Naive thymus-derived CD8-positive, alpha-beta T cell (primary cell): ENCODE measurements at places on chromosomes 12 and 14.

DNA sequence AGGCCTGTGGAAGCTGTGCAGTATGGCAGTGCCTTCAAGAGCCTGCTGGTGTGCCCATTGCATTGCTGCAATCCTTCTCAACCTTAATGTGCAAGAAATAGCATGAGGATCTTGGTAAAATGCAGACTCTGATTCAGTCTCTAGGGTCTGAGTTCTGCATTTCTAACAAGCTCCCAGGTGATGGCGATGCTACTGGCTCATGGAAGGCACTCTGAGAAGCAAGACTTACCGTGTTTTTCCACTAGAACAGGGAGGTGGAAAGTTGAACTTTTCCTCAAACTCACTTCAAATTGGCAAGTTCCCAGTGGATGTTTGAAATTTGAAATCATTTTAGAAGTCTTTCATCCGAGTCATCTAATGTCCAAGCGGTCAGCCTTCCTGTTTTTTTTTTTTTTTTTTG is 55.5 kb downstream of the MYRFL start:
- H3K36me3 ChIP-seq = no peaks in the 10 kb centered on the region
- H3K4me1 ChIP-seq = peaks cover 4% of the 10 kb centered on the region
- no peak overlapping the region for H3K4me3 ChIP-seq
- no peak overlapping the region for H3K27ac ChIP-seq

DNA sequence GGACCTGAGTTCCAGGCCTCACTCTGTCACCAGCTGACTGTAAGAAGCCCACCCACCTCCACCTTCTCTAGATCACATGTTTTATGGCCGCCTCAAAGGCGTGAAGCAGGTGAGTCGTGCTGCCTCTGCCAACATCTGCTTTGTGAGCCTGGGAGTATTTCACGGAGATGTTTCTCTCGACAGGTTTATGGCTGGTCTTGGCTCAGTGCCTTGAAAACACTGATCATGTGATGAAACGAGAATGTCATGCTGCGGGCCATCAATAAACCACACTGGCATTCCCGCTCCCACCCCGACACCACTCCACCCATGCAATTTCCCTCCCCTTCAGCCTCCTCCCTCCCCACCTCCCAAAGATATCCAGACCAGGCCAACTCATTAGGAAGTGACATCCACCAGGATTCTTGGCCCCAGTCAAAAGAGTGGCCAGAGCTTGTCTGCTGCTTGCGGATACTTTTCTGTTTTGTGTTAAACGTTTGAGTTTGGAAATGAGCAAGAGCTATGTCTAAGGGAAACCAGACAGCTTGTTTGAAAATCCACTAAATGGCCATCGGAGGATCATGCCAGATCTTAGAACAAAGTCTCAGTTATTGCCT is 53.8 kb upstream of the NTF3 start:
- H3K27me3 ChIP-seq = peaks cover 5% of the 10 kb centered on the region
- H3K27ac ChIP-seq = no peak overlapping the region
- no peak for DNase-seq
- H3K4me1 ChIP-seq = no peaks in the 10 kb centered on the region
- H3K4me3 ChIP-seq = no peak overlapping the region
- H3K36me3 ChIP-seq = no peaks in the 10 kb centered on the region

DNA sequence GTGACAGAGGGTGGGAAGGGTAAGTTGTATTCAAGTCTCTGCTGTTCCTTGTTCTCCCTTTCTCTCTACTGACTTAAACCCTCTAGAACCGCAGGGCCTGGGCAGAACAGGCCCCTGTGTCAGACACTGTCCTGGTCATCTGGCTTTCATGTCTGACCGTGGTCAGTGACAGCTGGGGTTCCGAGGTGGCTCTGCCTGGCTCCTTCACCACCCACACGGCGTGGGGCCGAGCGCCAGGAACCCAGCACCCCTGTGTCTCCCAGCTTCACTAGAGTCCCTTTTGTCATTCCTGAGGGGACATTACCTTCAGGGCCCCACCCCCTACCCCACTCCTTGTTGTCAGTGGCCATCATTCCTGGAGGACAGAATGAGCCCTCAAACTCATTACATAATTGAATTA is 168.9 kb downstream of the ADGRD1 start:
- DNase-seq = no peak
- no peak overlapping the region for H3K4me3 ChIP-seq
- no peak overlapping the region for H3K27ac ChIP-seq
- no peaks in the 10 kb centered on the region for H3K27me3 ChIP-seq

DNA sequence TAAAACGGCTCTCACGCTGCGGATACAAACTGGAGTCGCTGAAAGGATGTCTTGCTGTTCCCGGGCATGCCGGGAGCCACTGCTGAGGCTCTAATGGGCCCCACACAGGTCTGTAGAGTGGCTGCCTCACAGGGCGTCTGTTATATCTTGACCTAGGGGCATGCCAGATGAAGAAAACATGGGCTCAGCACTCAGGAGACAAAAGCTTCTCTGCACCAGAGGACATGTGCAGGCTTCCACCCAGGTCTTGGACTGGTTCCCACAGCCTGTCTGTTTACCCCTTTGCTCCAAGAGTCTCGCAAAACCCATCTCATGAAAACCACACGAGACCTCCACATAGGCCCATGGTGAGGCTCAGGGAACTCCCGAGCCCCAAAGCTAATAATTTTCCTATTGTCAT is 134.2 kb downstream of the RPS29 start:
- H3K4me1 ChIP-seq = no peaks in the 10 kb centered on the region
- H3K36me3 ChIP-seq = no peaks in the 10 kb centered on the region
- H3K4me3 ChIP-seq = no peak overlapping the region

DNA sequence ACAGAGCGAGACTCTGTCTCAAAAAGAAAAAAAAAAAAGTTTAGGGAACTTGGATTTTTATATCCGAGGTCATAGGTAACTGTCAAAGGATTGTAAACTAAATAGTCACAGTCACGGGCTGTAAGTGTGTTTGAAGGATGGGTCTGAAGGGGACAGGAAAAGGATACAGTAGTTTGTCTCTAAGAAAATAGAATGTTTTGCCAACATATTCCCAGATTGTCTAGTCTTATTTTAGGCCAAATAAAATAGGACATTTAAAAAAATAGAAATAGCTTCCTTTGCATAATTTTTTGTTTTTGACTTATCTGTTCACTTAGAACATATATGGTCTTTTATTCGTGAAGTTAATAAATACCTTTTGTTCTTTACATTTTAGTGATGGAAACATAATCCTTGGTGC is 24.2 kb upstream of the REP15 start:
- H3K36me3 ChIP-seq = peaks cover 16% of the 10 kb centered on the region
- no peaks in the 10 kb centered on the region for H3K27me3 ChIP-seq
- no peaks in the 10 kb centered on the region for H3K4me1 ChIP-seq
- DNase-seq = no peak
- no peak overlapping the region for H3K4me3 ChIP-seq

DNA sequence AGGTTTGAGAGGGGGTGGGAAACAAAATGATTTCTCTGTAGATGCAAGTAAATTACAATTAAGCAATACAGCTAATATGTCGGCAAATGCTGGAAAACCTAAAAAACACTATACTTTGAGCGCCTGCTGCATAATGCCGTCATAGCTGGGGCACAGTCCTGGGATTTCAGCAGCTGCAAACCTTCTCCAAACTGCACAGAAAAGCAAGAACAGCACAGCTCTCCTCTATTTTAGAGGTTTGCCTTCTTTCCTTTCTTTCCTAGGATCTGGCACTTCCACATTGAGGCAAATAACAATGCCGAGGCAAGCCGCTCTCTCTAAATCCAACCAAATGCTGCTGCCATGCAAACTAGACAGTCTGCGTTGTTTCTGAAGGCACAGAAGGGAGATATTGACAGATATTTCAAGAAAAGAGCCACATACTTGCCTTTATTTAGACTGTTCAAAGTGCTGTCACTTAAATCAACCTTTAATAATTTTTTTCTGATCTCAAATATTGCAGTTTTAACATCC is 287.1 kb upstream of the G2E3 start:
- no peak for DNase-seq
- no peak overlapping the region for H3K4me3 ChIP-seq
- H3K36me3 ChIP-seq = no peaks in the 10 kb centered on the region
- H3K27me3 ChIP-seq = peaks cover 14% of the 10 kb centered on the region

- H3K4me3 ChIP-seq = no peak overlapping the region
- no peak for DNase-seq
- peaks cover 39% of the 10 kb centered on the region for H3K27me3 ChIP-seq
- no peaks in the 10 kb centered on the region for H3K36me3 ChIP-seq
These were observed 64.0 kb downstream of the SMOC1 start for GRCh38 chr14:69943084-69943780.

- no peaks in the 10 kb centered on the region for H3K4me1 ChIP-seq
- DNase-seq = no peak
- H3K36me3 ChIP-seq = no peaks in the 10 kb centered on the region
- H3K4me3 ChIP-seq = no peak overlapping the region
- no peaks in the 10 kb centered on the region for H3K27me3 ChIP-seq
- H3K27ac ChIP-seq = no peak overlapping the region
These were observed 33.4 kb upstream of the IGF1 start for GRCh38 chr12:102513739-102514138.

DNA sequence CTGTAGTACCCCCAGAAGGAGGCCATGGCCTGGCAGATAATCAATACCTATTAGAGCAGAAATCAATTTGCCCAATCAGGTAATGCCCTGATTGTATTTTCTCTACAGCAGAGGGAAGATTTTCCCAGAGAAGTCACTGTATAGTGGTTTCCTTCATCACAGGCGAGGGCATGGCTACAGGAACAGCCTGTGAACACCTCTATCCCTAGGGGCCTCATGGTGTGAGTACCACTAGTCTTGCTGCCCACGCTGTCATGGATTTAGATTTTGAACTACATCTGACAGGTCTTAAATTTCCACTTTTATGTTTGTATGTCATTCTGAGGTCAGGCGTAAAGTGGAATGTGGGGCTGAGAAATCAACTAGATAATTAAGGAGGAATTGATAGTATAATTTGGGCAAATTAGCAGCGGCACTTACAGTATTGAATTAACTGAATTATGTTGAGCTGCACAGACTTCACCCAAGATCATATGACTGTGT is 42.4 kb upstream of the STXBP6 start:
- no peaks in the 10 kb centered on the region for H3K4me1 ChIP-seq
- no peak overlapping the region for H3K27ac ChIP-seq
- H3K36me3 ChIP-seq = no peaks in the 10 kb centered on the region
- no peak for DNase-seq
- H3K27me3 ChIP-seq = peaks cover 55% of the 10 kb centered on the region

- no peaks in the 10 kb centered on the region for H3K36me3 ChIP-seq
- H3K4me3 ChIP-seq = peak overlapping the region; percentile 74
- peak; percentile 93 for DNase-seq
- H3K27ac ChIP-seq = peak overlapping the region; percentile 95
These were observed 43.0 kb downstream of the EVL start for GRCh38 chr14:100108042-100108825.

DNA sequence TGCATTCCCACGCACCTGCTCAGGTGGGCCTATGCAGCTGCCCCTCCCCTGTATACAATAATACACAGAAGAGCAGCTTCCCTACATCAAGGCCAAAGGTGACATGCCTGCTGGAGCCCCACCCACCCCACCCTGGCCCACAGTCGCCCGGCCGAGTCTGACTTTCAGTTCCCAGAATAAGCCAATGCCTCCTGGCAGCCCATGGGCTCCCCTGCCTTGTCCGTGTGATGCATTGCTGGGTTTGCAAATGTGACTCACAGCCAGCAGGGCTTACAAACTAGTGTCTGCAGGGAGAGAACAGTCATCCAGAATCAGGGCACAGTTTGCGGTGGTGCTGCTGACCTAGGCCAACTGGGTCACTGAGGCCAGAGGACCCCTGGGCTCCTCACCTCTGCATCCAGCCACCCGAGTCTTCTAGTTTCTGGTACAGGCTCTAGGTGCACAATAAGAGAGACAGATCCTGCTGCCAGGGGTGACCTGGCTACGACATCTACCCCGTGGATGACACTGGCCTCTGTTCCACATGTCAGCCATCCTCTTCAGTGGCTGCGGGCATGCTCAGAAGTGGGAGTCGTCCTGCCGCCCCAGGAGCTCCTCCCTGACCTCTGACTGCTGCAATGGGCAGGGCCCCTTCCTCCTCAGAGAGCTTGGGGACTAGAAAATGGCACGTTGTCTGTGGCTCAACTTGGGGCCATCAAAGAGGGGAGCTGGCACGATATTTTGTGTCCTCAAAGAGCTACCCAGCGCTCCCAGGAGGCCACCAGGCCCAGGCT is 84.5 kb downstream of the CHGA start:
- H3K4me3 ChIP-seq = no peak overlapping the region
- H3K36me3 ChIP-seq = peaks cover 11% of the 10 kb centered on the region
- no peak overlapping the region for H3K27ac ChIP-seq
- H3K27me3 ChIP-seq = no peaks in the 10 kb centered on the region
- peaks cover 49% of the 10 kb centered on the region for H3K4me1 ChIP-seq
- DNase-seq = no peak

DNA sequence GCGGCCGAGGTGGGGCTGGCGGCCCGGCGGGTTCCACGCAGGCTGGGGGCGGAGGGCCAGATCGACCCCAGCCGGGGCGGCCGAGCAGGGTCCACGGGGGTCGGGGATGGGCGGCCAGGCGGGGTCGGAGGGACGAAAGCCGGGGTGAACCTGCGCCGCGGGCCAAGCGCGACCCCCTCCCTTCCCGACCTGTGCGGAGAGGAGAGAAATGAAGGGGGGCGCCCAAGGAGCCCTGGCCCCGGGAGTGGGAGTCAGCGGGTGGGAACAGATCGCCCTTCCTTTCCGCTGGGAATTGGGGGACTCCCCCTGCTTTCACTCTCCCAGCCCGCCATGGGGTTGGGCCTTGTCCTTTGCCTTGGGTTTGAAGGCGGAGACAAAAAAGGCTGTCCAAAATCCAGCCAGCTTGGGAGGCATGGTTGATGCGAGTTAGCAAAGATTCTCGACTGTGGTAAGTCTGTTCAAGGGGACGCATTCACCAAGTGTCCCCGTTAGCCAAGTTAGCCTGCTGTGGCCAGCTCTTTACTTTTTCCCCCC is 559 bp upstream of the CKAP4 start:
- no peaks in the 10 kb centered on the region for H3K36me3 ChIP-seq
- H3K27ac ChIP-seq = peak overlapping the region; percentile 97
- peak overlapping the region; percentile 85 for H3K4me3 ChIP-seq
- no peaks in the 10 kb centered on the region for H3K27me3 ChIP-seq

GRCh38 chr12:1122786-1123185 is 131.8 kb downstream of the ERC1 start:
- H3K27me3 ChIP-seq = no peaks in the 10 kb centered on the region
- H3K27ac ChIP-seq = peak overlapping the region; percentile 70
